ENCODE measurements at places on chromosomes 13 and 19.

GRCh38 chr13:29111446-29111845 is 291.3 kb downstream of the MTUS2 start:
- DNase-seq = no peak

DNA sequence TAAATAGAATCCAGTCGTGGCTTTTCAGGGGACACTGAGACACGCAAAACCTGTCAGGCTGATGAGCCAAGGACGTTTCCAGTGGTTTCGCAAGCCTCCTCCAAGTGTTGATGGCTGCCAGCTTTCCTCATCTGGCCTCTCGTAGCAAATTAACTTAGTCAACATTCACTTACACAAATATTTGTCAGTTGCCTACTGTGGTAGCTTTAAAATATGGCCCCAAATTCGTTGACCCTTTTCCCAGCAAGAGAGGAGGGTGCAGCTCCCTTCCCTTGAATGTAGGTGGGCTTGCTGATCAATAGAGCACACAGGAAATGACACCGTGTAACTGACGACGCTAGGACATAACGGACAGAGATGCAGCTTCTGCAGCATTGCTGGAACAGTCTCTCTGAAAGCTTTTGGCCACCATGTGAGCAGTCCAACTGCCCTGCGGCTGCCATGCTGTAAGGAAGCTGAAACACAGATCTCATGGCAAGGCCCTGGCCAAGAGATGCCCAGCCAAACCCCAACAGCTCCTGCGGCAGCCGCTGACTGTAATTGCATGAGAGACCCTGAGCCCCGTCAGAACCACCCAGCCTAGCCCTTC is 5.5 kb upstream of the RANBP3 start:
- DNase-seq = no peak

GRCh38 chr13:109651854-109652253 is 134.5 kb downstream of the IRS2 start:
- no peak for DNase-seq

DNA sequence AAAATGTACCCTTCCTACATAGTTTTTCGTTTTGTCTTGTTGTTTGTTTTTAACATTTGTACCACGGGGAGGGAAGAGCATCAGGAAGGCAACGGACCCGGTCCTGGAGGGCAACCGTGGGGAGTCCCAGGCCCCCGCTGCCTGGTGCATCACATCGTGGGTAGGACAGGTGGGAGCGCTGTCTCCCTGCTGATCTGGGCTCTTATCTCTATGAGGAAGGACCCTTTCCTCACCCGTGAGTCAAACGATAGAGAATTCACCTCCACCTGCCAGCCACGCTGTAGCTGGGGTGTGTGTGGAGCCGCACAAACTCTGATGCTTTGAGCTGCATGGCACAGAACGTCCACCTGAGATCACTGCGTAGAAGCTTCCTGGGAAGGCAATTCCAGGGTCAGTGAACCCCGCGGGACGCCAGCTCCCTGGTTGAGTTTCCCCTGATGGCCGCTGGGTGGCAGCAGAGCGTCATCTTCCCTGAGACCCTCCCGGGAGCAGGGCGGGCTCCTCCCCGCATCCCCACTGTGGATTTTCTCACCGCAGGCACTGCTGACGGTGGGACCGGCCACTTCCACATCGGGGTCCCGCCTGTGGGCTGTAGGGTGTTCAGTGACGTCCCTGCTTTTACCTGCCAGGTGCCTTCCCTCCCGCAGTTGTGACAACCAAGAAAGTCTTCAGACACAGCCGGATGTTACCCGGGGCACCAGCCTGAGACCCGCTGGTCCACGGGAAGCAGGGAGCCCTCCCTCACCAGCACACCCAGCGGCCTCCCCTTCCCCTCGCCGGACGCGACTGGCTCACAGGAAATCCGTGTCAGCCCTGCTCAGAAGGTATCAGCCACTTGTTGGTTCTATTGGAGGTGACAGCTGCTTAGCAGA is 54.7 kb downstream of the ZNF787 start:
- peak; percentile 90 for DNase-seq

DNA sequence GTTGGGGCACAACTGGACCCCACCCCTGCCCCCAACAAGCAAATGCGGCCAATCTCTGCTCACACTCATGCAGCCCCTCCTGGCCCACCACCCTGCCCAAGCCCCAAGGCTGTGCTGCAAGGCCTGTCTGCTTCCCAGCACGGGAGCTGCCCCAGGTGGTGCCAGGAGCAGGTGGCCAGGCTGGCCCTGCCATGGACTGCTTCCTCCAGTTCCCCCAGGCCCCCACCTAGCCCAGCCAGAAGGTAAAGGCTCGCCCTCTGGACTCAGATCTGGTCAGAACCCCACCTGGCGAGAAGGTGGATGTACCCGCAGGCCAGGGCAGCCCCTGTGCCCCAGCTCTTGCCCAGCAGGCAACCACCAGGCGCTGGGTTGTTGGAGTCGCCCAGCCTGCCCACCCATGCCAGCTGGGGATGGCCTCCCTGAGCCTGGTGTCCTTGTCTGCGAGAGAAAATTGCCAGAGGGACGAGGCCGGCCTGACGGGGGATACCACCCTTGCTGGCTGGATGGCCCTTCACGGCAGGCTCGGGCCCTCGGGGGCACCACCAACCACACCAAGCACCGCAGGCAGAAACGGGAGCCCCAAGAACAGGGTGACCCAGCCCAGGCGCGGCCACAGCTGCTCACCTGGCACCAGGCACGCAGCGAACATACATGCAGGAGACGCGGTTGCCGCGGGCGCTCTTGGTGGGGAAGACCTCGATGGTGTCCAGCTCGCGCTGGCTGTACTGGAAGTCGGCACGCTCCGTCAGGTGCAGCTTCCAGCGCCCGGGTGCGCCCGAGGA is 4.5 kb downstream of the ABHD17A start:
- DNase-seq = no peak

- DNase-seq = no peak
These were observed 6.3 kb upstream of the CEACAM21 start for GRCh38 chr19:41569481-41570150.

Measured in eye (tissue), 1 donor.